ENCODE measurements at places on chromosomes 2 and 18.
A peak's percentile ranks its signal among the peaks of the same experiment; 100 is the strongest.

GRCh38 chr18:10841203-10841602 is 308.2 kb downstream of the PIEZO2 start:
- no peak for DNase-seq

GRCh38 chr2:178109813-178110212 is 2.4 kb upstream of the RBM45 start:
- DNase-seq: peak; percentile 73

DNA sequence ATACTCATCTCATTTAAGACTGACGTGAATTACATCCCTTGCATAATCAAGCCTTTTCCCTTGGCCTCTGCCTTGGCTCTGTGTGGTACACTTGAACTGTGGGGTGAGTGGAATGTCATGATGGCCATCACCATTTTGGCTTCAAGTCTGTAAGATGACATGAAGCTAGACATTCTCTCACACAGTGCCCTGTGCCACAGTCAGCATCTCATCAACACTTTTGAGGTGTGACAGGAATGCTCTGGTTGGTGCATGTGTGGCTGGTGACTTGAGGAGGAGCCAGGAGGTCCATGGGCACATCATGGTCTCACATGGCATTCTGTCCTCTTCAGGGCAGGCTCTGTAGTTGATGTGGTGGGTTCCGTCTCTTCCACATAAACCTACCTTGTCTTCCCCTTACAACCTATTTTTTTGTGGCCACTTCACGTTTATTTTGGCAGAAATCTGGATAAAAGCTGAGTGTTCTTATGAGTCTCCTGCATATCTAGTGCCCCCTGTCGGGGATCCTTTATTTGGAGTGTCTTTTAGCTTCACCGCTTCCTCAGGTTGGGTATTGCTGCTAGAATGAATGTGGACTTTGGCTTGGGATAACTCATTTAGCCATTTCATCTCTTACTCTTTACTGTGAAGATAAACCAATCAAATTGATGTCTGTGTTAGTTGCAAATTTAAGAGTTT is 28.1 kb downstream of the MAP4K4 start:
- no peak for DNase-seq

DNA sequence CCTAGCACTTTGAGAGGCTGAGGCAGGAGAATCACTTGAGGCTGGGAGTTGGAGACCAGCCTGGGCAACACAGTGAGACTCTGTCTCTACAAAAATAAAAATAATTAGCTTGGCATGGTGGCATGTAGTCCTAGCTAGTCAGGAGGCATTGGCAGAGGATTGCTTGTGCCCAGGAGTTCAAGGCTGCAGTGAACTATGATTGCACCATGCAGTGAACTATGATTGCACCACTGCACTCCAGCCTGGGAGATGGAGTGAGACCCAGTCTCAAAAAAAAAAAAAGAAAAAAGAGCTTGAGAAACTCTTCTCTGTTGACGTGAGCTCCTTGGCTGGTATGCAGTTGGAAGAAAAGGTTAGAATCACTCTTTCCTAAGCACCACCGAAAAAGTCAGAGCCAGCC is 125.1 kb upstream of the TNP1 start:
- DNase-seq: no peak

GRCh38 chr2:182866461-182867406 is at the start of gene FRZB:
Gene FRZB, minus strand, starts transcription at chr2:182866637. Its CDS starts 85 bp downstream, at chr2:182866552.
- DNase-seq: no peak

GRCh38 chr2:235270956-235271355 is 222.9 kb upstream of the AGAP1 start:
- no peak for DNase-seq

DNA sequence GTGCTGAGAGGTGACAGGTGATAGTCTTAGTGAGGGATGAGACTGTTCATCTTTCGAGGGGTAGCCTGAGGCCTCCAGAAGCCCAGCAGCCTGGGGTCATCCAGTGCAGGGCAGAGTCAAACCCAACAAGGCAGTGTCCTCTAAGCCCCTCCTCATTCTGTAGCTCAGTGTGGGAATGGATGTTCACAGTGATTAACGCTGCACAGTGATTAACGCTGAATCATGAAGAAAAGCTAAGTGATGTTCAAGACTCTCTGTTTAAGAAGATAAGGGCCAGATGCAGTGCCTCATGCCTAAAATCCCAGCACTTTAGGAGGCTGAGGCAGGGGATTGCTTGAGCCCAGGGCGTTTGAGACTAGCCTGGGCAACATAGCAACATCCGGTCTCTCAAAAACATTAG is 56.3 kb upstream of the LAPTM4A start:
- no peak for DNase-seq

DNA sequence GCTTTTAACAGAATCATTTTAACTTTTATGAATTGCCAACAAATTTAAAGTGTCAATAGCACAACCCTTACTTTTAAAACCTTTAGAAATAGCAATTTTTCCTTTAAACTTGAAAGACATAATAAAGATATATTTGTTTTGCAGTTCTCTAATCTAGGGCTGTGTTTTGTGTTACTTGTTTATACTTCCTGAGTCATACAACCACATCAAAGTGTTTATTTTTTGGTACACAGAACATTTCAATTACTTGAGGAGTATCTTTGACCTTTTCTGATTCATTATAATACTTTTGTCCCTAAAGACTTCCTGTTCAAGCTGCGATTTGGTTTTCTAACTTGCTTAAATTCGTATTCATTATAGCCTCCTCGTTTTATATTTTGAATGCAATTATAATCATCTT is 21.8 kb downstream of the TYW5 start:
- DNase-seq: peak; percentile 42

DNA sequence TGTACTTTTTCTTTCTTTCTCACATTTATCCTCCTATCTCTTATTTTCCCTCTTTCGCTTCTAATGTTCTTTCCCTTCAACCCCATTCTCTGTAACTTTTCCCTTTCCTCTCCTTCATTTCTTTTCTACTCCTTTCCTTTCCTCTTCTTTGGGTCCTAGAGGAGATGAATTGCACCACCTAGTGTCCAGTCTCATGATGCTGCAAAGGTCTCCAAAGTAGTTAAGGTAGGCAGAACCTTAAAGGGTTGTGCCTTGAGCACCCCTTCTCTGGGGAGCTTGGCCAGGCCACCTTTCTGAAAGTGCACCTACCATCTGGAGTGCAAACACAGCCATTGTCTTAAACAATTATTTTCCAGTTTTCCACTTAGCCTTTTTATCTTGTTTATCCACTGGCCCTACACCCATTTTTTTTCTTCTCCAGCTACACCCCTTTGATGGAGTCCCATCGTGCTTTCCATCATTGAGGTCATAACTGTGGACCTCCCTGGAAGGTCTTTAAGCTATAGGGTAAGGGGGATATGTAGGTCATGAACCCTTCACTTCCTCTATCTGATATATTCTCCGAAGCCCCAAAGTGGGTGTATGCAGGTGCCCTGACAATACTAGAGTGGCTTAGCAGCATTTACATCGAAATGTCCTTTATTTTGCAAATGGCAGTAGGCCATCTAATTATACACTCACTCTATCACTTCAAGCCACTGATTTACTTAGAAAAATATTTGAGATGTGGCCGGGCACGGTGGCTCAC is 155.9 kb downstream of the ESCO1 start:
- DNase-seq: peak; percentile 82

Measured in pons (tissue), 1 donor.